Tibial nerve (tissue), 4 donors: ENCODE measurements at places on chromosomes 6 and 20.
A peak's percentile ranks its signal among the peaks of the same experiment; 100 is the strongest.

DNA sequence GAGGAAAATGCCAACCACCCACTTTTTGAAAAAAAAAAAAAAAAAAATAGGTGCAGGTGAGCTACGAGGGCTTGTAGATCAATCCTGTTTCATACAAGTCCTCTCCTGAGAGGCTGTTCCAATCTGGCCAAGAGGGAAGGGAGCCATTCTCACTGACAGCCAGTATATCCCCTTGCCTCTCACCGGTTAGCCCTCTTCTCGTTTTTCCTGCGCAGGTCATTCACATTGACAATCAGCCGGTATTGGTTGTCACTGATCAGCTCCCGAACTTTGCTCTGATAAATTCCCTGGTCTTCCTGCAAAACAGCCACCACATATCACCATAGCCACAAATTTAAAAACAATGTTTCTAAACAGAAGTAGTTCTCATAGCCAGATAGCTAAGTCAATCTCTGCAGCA, 1.4 kb downstream of the MCM3 start:
- no peak overlapping the region for H3K27ac ChIP-seq
- no peak for DNase-seq
- no peaks in the 10 kb centered on the region for H3K27me3 ChIP-seq
- no peaks in the 10 kb centered on the region for H3K36me3 ChIP-seq
- peaks cover 19% of the 10 kb centered on the region for H3K4me1 ChIP-seq
- no peak overlapping the region for H3K4me3 ChIP-seq

GRCh38 chr6:36928547-36928918, 26.0 kb upstream of the PI16 start:
- no peaks in the 10 kb centered on the region for H3K36me3 ChIP-seq
- H3K27me3 ChIP-seq = no peaks in the 10 kb centered on the region
- no peak for DNase-seq
- H3K4me1 ChIP-seq = peaks cover 38% of the 10 kb centered on the region

- no peaks in the 10 kb centered on the region for H3K4me1 ChIP-seq
- DNase-seq = no peak
- no peak overlapping the region for H3K27ac ChIP-seq
These were observed 719.6 kb downstream of the TBC1D32 start for GRCh38 chr6:120614723-120615122.

- no peak overlapping the region for H3K4me3 ChIP-seq
- DNase-seq = peak; percentile 58
- no peaks in the 10 kb centered on the region for H3K27me3 ChIP-seq
- H3K4me1 ChIP-seq = no peaks in the 10 kb centered on the region
- no peaks in the 10 kb centered on the region for H3K36me3 ChIP-seq
These were observed 67.4 kb downstream of the ALDH8A1 start for GRCh38 chr6:134882426-134883038.

DNA sequence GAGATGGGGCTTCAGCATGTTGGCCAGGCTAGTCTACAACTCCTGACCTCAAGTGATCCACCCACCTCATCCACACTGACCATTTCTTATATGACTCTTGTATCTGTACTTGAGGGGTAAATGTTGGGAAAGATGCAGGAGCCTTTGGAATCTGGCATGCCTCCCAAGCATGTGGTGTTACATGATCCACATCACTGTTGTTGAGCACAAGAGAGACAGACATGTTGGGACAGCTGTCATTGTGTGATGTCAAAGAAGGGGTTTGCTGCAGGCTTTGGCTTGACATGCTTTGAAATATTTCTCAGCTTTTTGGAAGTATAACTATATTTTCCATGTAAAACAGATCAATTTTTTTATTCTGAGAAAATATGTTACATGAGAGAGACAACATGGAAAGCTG, 139.9 kb downstream of the MOXD1 start:
- H3K4me3 ChIP-seq = no peak overlapping the region
- no peak for DNase-seq
- H3K36me3 ChIP-seq = no peaks in the 10 kb centered on the region
- H3K4me1 ChIP-seq = no peaks in the 10 kb centered on the region
- H3K27me3 ChIP-seq = no peaks in the 10 kb centered on the region
- no peak overlapping the region for H3K27ac ChIP-seq

DNA sequence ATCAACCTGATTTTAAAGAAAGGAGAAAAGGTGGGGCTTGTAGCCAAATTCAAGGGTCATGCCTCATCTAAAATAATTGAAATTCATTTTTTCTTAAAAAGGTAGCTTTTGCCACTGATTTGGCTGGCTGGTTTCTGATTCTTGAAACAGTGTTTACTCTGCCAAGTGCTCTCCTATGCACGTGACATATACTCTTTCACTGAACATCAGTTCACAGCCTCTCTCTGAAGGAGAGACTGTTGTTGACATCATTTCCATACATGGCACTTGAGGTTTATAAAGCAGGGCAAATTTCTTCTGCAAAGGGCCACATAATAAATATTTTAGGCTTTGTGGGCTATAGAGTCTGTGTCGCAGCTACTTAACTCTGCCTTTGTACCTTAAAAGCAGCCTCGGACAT, 40.4 kb upstream of the DOK5 start:
- H3K27ac ChIP-seq = no peak overlapping the region
- H3K4me3 ChIP-seq = no peak overlapping the region
- no peaks in the 10 kb centered on the region for H3K4me1 ChIP-seq
- no peaks in the 10 kb centered on the region for H3K36me3 ChIP-seq
- no peaks in the 10 kb centered on the region for H3K27me3 ChIP-seq
- DNase-seq = no peak

DNA sequence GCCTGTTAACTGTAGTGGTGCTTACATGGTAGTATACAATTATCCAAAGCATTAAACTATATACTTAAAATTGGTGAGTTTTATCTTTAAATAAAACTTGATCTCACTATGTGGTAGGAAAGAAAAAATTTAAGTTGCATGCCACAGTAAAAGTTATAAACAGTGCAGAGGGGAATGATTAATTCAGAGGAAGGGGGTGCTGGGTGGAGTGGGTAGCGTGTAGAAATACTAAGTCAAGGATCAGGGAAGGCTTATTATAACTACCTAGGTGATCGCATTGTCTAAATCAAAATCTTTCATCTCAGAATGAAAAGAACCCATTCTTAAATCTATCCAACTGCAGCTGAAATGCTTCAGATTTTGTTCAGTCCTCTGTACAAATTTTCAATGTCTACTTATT, 428.3 kb downstream of the ADGRB3 start:
- no peak overlapping the region for H3K27ac ChIP-seq
- H3K27me3 ChIP-seq = no peaks in the 10 kb centered on the region
- no peak overlapping the region for H3K4me3 ChIP-seq
- no peaks in the 10 kb centered on the region for H3K36me3 ChIP-seq

- H3K4me3 ChIP-seq = no peak overlapping the region
- H3K4me1 ChIP-seq = no peaks in the 10 kb centered on the region
- no peak for DNase-seq
- no peaks in the 10 kb centered on the region for H3K27me3 ChIP-seq
- H3K36me3 ChIP-seq = no peaks in the 10 kb centered on the region
These were observed 481.4 kb downstream of the MAFB start for GRCh38 chr20:40207655-40208054.

DNA sequence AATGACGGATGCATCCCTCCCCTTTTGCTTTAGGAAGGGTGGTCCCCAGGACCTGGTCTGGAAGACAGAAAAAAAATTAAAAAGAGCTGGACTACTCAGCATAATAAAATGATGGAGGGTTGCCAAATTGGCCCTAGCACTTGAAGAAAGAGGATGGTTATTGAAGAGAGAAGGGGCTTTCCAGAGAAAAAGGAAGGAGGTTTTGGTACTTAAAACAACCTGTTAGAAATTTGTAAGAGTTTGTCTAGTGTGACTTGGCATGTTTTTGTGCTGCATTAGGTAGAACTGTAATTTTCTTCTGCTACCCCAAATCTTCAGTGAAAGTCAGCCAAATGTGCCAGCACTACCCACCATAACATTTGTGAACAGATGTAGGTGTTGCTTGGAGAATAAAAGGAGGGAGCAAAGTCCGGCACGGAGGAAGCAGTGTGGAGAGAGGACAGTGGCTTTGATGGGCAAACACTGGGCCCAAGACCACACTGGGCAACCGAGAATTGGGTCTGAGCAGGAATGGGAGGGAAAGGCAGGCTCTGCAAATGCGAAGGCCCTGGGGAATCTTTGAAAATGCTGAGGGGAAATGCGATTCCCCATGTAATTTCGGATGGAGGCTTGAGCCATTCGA, 160.9 kb downstream of the QRSL1 start:
- no peaks in the 10 kb centered on the region for H3K27me3 ChIP-seq
- H3K36me3 ChIP-seq = no peaks in the 10 kb centered on the region
- no peaks in the 10 kb centered on the region for H3K4me1 ChIP-seq
- no peak overlapping the region for H3K27ac ChIP-seq
- DNase-seq = no peak

GRCh38 chr6:38113825-38114576, 294.5 kb downstream of the ZFAND3 start:
- H3K4me3 ChIP-seq = no peak overlapping the region
- no peaks in the 10 kb centered on the region for H3K27me3 ChIP-seq
- DNase-seq = no peak

- H3K36me3 ChIP-seq = no peaks in the 10 kb centered on the region
- no peak for DNase-seq
- H3K4me1 ChIP-seq = no peaks in the 10 kb centered on the region
These were observed 29.5 kb upstream of the ELOVL5 start for GRCh38 chr6:53378208-53378607.

- H3K4me1 ChIP-seq = peaks cover 10% of the 10 kb centered on the region
- H3K36me3 ChIP-seq = no peaks in the 10 kb centered on the region
- no peak overlapping the region for H3K4me3 ChIP-seq
These were observed 75.9 kb upstream of the PTPN1 start for GRCh38 chr20:50434321-50434652.

DNA sequence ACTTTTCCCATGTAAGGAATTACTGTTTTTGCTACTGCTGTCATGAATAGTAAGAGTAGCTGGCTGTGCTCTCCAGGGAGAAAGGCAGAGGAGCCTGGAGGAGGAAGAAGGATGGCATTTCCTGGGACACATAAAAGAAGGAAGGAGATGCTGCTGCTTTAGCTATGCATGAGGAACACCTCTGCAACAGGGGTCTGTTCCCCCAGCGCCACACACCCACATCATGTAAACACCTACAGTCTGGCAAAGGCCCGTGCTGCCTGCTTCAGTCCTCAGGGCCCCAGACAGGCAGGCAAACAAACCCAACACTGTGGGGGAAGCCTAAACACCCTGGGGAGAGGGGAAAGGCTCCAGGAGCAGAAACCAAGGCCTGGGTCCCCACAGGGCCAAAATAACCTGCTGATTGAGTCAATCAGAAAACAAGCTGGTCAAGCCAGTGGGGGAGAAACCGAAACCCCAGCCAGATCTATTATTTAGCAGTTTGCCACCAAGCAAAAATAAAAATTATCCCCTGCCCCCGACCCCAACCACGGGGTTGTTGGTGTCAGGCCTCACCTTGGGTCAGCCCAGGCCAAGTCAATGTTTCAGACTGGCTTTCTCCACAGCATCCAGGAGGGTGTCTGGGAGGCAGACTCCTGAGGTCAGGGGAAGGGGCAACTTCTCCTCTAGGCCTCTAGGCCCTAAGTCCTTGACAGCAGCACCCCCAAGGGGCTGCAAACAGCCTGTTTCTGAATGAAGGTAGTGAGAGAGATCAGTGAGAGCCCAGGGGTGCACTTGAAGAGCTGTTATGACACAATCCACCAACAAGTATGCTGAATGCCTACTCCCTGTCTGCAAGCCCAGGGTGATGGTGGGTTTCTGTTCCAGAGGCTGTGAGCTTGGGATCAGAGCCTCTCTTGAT, 34.6 kb upstream of the SCUBE3 start:
- H3K4me1 ChIP-seq = peaks cover 30% of the 10 kb centered on the region
- DNase-seq = no peak
- no peaks in the 10 kb centered on the region for H3K36me3 ChIP-seq
- peaks cover 7% of the 10 kb centered on the region for H3K27me3 ChIP-seq

- H3K4me3 ChIP-seq = no peak overlapping the region
- H3K4me1 ChIP-seq = peaks cover 58% of the 10 kb centered on the region
- H3K27ac ChIP-seq = no peak overlapping the region
- no peaks in the 10 kb centered on the region for H3K27me3 ChIP-seq
- DNase-seq = no peak
These were observed 148.9 kb downstream of the NFATC2 start for GRCh38 chr20:51393571-51393970.

- no peaks in the 10 kb centered on the region for H3K4me1 ChIP-seq
- H3K27ac ChIP-seq = no peak overlapping the region
- H3K4me3 ChIP-seq = no peak overlapping the region
- no peak for DNase-seq
- H3K36me3 ChIP-seq = no peaks in the 10 kb centered on the region
These were observed 19.2 kb downstream of the HMGN3 start for GRCh38 chr6:79215213-79215824.

DNA sequence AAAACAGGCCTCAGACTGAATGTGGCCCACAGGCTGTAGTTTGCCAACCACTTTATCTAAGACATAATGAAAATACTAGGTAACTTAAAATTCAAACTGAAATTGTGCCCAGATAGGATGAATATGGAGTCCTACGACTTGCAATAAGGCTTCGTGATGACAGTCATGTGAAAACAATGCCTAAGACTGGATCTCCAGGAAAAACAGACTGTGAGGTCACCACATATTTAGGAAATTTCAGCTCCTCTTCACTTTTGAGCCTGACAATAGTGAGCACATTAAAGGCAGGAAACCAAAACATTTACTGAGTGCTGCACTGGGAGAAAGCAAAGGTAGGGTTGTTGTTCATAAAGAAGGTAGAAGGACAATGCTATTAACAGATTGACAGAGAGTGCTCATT, 50.0 kb downstream of the RTN4IP1 start:
- no peak overlapping the region for H3K27ac ChIP-seq
- H3K4me3 ChIP-seq = no peak overlapping the region
- H3K4me1 ChIP-seq = no peaks in the 10 kb centered on the region
- H3K36me3 ChIP-seq = peaks cover 48% of the 10 kb centered on the region
- no peaks in the 10 kb centered on the region for H3K27me3 ChIP-seq

GRCh38 chr20:47318586-47319516, 37.6 kb downstream of the ZMYND8 start:
- peak overlapping the region; percentile 43 for H3K4me3 ChIP-seq
- peaks cover 71% of the 10 kb centered on the region for H3K4me1 ChIP-seq
- no peaks in the 10 kb centered on the region for H3K27me3 ChIP-seq
- H3K27ac ChIP-seq = peak overlapping the region; percentile 86
- DNase-seq = peak; percentile 78

GRCh38 chr6:129860908-129861665, at the start of gene TMEM244:
TMEM244 (minus strand) TSS chr6:129861315; CDS start chr6:129861188, 127 bp downstream.
- no peak within 1 kb of the TSS for H3K27ac ChIP-seq
- no peaks in the 10 kb centered on the region for H3K27me3 ChIP-seq
- no peaks in the 10 kb centered on the region for H3K4me1 ChIP-seq
- no peak within 1 kb of the TSS for H3K4me3 ChIP-seq
- DNase-seq = no peak
- H3K36me3 ChIP-seq = no peaks in the 10 kb centered on the region
